ENCODE measurements at places on chromosomes 2 and 18.

DNA sequence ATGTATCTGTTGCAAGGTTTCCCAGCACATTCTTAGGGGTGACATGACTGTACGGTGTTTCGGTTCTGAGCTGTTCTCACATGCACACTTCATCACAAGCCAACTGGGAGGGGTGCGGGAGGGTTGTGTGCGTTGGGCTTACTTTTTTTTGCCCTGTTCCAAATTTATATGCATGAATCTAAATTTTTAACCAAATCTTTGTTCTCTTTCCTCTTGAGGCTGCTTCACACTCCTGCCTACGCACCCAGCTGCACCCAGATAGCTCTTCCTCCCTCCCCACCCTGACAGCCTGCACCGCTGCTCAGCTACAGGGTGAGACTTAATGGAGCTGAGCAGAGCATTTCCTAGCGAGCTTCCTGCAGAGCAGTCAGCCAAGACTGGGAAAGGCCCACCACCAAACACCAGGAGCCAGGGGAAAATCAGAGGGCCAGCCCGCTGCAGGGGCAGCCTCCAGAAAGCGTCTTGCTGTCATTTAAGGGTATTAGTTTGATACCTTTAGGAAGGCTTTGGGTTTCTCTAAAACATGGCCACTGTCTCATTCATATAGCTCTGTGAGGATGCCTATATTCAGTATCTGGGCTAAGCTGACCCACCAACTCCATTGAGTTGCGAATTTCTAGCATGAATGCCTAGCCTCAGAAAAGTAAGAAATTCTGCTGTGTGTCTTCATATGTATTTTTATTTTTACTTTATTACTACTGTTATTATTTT, 84.5 kb downstream of the POU3F3 start:
- no peak for DNase-seq

GRCh38 chr2:239928391-239929350, 96.5 kb downstream of the NDUFA10 start:
- no peak for DNase-seq

DNA sequence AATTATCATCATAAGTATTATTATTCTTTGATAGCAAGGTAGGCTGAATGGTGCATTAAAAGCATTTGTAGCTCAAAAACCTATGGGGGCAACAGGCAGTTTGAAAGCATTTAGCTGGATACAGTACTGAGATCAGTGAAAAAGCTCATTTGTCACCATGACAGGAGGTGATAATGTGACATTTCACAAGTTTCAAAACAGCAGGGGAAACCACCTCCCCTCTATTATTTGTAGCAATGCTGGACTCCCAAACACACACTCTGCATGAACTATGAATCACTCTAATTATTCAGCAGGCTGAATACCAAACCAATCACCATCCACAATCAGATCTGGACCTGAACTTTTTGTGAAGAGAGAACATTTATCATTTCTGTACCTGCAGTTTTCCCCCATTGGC, 63.4 kb downstream of the MYO5B start:
- no peak for DNase-seq

- DNase-seq: no peak
These were observed 199.1 kb upstream of the UBE2E3 start for GRCh38 chr2:180781276-180781675.

DNA sequence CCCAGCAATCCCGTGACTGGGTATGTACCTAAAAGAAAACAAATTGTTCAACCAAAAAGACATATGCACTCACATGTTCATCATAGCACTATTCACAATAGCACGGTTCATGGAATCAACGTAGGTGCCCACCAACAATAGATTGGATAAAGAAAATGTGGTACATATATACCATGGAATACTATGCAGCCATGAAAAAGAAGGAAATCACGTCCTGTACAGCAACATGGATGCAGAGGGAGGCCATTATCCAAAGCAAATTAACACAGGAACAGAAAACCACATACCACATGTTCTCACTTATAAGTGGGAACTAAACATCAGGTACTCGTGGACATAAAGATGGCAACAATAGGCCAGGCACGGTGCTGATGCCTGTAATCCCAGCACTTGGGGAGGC, 207.9 kb upstream of the TNP1 start:
- DNase-seq: no peak

DNA sequence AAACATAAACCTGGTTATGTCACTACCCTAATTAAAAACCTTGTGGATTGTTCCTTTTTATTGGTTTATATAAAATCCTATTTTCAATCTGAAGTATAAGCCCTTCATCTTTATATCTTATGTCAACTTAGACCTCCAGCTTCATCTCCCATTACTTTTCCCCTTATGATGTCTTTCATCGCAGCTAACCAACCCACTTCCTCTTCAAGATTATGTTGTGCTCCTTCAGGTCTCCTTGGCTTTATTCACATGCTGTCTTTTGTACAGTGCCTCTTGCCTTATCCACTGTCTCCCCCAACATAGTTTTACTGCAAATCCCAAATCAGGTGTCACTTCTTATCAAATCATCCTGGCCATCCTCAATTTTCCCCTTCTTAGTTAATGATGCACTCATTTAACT, 25.9 kb downstream of the MBD5 start:
- DNase-seq: no peak

- no peak for DNase-seq
These were observed 218.1 kb downstream of the WDR7 start for GRCh38 chr18:56869189-56869777.

DNA sequence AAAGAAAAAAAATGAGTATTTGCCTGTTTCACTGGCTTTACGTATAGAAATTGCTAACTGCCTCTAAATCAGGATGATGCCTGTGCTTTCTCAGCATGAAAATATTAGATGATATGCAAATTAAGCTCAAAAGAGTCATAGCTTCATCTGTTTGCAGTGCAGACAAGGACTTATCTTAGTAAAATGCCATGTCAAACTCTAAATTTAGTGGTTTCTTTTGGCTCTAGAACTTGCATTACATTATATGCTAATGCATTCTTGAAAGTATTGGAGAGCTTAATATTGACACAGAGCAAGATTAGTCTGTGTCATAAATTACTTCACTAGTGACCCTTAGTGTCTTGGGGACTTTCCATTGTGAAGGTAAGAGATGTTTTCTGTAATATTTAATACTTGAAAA, 1109.1 kb upstream of the NRXN1 start:
- no peak for DNase-seq

Measured in stimulated activated CD8-positive, alpha-beta memory T cell treated with anti-CD3 and anti-CD28 coated beads, Interleukin-15, amount 100 ng/mL, for 4 hours (primary cell).